ENCODE measurements at places on chromosomes 11 and 22. TPM values are rescaled to one million over a fixed set of nuclear protein-coding genes. Genes with fewer than 3 reads are reported as not detected.

DNA sequence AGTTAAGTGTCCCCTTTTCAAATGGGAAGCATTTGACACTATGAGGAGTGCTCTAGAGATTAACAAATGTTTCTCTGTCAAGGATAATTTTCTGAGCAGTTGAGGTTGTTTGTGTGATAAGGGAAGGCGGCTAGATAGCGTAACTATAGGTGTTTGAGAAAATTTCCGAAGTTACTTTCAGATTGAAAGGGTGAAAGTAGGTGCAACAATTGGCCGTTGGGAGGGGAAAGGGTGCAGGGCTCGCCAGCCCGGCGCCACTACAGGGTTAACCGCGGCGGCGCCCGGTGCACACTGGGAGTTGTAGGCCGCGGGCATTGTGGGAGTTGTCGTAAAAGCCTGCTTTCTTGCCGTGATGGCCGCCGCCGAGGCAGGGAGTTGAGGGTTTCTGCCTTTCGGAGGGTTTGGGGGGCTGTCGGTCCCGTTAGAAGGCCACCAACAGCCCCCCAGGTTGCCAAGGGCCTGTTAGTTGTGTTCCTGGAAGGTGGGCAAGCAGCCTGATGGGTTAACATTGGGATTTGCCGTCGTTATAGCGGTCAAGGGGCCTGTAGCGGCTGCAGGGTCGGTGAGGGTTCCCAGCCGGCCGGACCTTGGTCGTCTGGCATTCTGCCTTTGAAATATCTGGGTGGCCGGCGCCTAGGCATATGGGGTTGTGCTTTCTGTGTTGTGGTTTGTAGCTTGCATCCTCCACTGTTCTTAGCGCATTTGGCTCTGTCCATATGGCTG is 36.5 kb upstream of the HSD17B12 start:
- DNase-seq, result peak; percentile 92

GRCh38 chr11:61718046-61718531 is 34.3 kb upstream of the MYRF start:
- DNase-seq, result no peak

SLC7A4 gene
- total RNA-seq, result 0.79 TPM

PNPLA3 gene
- total RNA-seq, result 0.45 TPM

DNA sequence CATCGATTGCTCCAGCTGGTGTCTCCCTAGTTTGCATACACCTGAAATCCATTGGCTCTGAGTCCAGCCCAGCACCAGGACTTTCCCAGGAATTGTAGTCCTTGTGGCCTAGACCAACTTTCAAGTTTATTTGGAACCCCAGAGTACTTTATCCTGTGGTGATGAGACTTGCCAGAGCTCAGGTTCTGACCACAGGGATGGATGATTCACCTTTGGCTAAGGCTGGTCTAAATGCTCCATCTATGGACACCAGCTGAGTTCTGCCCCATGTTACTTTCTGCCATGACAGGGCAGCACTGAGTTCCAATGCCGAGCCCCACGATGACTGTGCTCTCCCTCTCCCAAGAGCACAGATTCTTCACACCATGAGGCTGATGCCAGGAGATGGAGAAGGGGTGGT is 17.3 kb upstream of the INSC start:
- no peak for DNase-seq

SLN gene
- total RNA-seq, result not detected

DNA sequence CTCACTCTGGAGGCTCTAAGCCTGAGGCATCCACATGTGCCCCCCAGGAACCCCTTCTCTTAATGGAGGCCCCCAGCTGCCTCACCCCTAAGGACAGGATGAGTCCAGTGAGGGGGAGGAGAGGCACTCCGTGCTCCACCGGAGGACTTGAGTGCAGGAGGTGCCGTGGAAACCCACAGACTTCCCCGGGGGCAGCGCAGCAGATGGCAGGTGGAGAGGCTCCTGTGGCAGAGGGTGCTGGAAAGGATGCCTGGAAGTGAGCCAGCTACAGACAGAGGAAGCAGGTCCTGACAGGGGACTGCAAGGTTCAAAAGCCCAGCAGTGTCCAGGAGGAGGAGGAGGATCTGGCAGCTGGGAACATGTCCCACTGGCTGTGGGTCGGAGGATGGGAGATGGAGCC is 1384.0 kb downstream of the TBC1D22A start:
- no peak for DNase-seq

DNA sequence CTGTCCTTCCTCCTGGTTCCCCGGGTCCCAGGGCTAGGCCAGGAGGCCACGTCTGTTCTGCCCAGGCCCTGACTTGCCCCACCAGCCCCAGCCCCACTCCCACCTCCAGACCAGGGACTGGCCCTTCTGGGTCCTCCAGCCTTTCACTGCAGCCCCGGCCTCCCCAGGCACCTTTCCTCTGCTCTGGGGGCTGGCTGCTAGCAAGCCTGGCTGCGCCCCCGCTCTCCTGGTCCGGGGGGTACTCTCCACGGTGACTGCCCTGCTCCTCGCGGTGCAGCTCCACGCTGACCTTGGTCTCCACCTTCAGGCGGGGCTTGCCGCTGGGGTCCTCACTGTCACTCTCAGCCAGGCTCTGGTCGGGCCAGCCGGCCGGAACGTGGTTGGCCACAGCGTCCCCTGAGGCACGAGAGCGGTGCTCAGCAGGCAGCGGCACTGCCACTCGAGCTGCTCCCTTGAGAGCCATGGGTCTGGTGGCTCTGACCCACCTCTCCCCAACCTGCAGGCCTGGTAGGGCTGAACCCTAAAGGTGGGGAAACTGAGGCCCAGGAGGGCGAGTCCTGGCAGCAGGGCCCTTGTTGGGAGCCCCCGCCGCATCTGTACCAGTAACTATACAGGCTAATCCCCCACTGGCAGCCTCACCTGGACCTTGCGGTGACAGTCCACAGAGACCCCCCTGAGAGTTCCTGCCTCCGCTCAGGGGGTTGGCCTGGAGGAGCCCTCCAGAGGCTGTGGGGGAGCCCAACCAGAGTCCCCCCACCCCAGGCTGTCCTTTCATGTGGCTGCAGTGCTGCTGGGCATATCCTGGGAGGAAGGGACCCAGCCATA is 29.0 kb downstream of the TRMU start:
- no peak for DNase-seq

GRCh38 chr11:115201111-115201792 is 303.0 kb downstream of the CADM1 start:
- no peak for DNase-seq

- DNase-seq, result no peak
Measured at GRCh38 chr11:86670911-86671310, 1.5 kb downstream of the ME3 start.

DNA sequence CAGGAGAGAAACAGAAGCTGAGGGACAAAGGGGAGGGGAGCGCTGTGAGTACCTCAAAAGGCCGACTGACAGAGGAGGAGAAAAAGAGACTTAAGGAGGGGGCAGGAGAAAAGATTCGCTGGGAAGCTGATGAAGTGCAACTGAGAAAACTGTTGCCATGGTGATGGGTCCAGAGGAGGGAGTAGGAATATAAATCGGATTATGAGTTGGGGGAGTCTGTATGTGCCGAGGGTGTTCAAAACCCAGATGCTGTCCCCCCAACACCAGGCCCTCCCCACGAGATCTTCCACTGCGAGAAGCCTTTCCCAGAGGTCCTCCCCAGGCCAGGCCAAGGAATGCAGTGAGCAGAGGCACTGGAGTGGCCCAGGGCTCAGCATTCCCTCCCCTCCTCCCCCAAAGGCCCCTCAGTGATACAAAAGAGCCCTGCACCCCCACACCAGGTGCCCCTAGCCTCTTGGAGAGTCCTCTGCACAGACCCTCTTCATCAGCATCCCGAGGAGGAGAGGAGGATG is 13.7 kb upstream of the BCL9L start:
- DNase-seq, result no peak

DNA sequence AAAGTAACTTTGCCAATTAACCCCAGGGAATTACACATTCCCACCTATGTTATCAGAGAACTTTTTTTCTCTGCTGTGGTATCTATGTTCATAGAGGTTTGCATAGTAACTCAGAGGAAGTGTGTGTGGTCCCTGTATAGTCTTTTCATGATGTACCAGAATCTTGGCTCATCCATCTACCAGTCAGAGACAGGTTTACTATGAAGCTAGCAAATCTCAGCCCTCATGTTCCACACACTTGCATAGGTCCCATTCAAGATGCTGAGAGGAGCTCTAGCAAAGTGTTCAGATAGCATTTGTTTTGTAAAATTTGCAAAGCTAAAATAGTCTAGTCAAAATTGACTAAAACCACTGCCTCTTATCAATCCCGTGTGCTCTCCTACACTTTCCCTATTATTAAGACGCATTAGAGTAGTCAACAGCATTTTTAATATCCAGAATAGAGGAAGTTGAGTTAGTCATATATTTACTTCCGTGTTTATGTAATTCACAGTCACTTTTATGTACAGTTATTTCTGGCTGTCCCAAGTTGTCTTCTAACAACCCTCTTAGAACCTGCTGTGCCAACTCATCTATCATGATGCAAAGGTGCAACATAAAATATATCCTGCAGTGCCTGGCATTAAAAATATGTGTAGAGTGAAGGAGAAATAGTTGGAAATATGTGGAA is 184.2 kb downstream of the FAM76B start:
- DNase-seq, result no peak

GRCh38 chr22:43114958-43115357 is 4.4 kb downstream of the BIK start:
- no peak for DNase-seq

DNA sequence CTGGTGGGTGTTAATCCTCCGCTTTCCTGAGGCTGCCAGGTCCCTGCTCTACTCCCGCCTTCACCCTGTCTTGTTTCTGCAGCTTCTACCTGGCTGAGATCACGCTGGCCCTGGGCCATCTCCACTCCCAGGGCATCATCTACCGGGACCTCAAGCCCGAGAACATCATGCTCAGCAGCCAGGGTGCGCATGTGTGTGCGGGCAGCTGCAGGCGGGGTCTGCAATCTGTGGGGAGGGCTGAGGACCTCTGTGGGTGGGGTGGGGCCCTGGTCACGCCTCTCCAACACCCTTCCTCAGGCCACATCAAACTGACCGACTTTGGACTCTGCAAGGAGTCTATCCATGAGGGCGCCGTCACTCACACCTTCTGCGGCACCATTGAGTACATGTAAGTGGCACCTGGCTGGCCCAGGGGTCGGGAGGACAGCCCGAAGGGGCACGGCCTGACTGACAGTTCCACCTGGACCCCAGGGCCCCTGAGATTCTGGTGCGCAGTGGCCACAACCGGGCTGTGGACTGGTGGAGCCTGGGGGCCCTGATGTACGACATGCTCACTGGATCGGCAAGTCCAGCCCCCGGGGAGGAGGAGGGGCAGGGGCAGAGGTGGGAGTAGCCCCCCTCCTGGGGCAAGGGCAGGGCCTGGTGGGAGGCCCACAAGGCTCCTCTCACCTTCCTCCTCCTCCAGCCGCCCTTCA is 4.5 kb downstream of the RPS6KB2 start:
- DNase-seq, result peak; percentile 51

SGSM1 gene
- total RNA-seq, result 0.34 TPM

DNA sequence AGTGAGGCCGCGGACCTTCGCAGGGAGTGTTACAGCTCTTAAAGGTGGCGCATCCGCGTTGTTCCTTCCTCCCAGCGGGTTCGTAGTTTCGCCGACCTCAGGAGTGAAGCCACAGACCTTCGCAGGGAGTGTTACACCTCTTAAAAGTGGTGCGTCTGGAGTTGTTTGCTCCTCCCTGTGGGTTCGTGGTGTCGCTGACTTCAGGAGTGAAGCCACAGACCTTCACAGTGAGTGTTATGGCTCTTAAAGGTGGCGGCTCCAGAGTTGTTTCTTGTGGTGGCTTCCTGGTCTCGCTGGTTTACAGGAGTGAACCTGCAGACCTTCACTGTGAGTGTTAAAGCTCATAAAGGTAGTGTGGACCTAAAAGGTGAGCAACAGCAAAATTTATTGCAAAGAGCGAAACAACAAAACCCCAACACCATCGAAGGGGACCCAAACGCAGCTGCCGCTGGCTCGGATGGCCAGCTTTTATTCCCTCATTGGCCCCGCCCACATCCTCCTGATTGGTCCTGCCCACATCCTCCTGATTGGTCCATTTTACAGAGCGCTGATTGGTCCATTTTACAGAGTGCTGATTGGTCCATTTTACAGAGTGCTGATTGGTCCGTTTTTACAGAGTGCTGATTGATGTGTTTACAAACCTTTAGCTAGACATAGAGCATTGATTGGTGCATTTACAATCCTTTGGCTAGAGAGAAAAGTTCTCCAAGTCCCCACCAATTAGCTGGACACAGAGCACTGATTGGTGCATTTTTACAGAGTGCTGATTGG is 1.2 kb upstream of the TMEM45B start:
- DNase-seq, result peak; percentile 65

DNA sequence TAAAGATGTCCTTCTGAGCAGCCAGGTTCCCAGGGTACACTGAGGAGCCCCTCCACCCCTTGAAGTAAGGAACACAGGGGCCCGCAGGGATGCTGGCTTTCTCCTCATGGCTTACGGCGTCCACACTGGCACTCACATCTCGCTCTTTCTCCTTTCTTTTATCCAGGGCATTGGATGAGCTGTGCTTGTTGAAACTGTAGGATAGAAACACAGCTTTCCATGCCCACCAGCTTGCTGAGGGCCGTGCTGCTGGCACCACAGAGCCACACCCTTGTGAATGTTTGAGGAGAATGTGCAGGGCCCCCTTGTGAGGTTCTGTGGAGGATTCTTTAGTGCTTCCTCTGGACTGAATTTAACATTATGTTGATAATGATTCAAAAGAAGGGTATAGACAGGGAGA is 51.7 kb upstream of the B3GAT1 start:
- no peak for DNase-seq

DNA sequence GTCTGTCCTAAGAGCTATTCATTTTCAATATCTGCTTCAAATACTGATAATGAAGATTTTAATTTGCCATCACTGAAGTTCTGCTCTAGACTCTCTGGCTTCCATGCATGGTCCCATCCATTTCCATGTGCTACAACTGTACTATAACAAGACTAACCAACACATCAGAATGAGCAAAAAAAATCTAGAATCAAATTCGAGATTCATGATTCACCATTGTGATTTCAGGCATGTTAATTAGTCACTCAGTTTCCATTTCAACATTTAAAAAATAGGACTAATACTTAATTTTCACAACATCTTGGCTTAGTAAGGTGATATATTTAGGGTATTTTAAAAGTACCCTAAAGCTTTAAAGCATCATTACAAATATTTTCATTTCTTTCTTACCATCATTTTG is 22.8 kb downstream of the PICALM start:
- DNase-seq, result no peak

- no peak for DNase-seq
Measured at GRCh38 chr11:111356660-111357048, 22.4 kb downstream of the POU2AF1 start.
